Activated CD8-positive, alpha-beta memory T cell treated with anti-CD3 and anti-CD28 coated beads, Interleukin-2, amount 50 U/mL, for 48 hours (primary cell): ENCODE measurements at places on chromosomes 16 and 17.

GRCh38 chr16:27232901-27233625 lies 29.7 kb downstream of the KDM8 start:
- DNase-seq = no peak

DNA sequence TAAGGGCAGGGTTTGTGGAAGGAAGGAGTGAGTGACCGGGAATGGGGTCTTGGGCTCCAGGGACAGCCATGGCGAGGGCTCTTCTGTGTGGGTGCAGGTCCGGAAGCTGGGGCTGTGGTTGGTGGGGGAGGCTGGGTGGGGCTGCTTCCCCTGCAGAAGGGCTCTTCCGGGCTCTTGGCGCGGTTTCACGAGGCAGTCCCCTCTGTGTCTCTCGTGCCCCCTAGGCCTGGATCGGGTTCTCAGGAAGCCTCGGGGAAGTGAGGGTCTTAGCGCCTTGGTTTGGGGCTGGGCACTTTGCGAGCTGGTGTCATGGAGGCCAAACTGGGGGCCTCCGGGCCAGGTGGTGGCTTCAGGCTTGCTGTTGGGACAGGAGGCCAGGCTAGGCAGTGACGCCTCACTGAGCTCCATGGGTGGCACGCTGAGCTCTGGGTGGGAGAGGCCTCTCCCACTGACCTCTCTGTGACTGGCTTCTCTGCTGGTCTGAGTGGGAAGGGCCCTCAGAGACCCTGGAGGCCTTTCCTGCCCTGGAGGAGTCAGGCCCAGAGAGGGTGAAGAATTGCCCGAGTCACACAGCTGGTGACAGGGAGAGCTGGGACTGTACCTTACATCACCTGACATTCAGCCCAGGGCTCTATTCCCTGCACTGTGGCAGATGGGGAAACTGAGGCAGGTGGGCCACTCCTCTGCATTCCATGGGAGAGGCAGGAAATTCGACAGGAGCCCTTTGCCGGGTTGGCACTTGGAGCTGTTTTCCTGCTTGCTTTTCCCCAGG lies 8.2 kb downstream of the ADCY7 start:
- DNase-seq = no peak

DNA sequence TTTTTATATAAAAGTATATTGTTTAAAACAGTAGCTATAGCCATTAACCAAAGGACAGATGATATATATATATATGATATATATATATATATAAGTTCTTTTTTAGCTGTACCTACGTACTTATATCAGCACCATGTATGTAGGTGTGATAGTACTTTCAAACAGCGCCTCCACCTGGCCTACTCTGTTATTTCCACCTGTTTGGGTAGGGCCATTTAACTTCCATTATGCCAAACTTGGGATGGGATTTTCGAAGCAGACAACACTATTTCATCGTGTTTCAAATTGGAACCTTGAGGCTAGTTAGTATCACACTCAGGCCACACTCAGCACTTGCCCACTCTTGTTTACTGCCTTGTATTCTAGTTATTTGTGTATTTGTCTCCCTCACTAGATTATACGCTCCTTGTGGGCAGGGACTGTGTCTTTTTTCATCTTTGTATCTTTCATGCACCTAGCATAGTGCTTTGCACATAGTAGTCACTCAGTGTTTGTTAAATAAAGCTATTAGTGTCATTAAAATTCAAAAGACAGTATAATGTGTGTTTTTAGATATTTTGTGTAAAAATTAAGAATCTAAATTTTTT lies 11.8 kb upstream of the CLTC start:
- DNase-seq = peak; percentile 60

DNA sequence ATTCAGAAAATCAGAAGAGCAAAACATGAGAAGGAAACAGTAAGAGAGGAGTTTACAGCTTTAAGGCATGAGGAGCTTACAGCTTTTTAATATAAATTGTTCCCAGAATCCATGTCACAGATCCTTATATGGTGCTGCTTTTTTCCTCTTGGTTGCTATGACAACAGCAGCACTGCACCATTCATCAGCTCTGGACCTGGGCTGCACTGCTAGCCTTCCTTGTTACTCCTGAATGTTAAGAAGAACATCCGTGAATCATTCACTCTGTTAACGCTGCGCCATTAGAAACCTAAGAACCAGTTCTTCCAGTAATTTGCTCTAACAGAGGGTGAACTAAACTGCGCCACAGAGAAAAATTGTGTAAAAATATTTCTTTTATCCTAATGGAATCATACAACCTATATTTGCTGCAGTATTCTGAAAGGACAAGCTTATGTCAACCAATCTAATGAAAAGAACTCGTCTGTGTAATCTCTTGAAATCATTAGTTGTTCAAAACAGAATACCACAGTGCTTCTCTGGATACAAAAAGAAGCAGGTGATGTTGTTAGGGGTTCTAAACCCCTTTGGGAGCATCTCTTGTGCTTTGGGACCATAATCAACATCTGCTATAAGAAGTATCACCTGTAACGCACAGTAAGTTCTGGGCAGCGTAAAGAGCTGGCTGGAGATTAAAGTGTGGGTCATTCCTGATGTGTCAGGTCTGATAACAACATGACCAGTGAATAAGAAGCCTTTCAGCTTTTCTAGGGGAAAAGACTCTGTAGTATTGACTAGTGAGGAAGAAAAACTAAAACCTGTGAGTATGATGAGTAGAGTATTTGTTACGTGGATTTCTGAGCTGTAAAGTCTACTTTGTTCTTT lies 151.2 kb downstream of the TANC2 start:
- no peak for DNase-seq

- DNase-seq = no peak
Observed at GRCh38 chr16:65537336-65537735, 415.5 kb upstream of the CDH11 start.

GRCh38 chr16:86031141-86031678 lies 132.2 kb downstream of the IRF8 start:
- no peak for DNase-seq

DNA sequence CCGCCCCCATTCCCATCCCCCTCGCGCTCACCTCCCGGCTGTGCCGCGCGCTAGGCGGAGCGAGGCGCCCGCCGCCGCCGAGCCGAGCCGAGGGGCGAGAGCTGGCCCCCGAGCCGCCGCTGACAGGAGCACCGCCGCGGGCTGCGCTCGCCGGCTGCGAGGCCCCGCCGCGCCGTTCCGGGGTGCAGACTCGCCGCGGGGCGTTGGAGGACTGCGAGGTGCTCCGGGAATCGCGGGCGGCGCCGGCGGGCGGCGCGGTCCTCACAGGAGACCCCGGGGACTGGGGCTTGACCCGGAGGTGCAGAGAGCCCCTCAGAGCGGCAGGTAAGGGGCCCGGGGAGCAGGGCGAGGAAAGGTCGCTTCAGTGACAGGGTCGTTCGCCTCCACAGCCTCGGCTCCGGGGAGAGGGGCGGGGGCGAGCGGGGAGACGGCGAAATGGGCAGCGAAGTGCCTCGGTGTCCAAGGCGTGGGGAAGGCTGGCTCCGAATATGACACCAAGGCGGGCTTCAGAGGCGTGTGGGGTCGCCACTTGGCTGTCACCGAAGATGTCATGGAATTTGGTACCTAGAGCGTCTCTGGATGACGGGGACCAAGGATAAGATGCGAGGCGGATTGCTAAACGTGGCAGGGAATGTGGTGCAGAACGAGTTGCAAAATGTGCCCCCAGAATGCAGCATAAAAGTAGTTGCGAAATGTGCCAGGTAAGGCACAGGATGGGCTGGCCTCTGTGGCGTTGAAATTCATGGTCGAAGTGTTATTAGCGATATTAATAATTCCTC lies 580 bp downstream of the TANC2 start:
- peak; percentile 71 for DNase-seq

GRCh38 chr16:17831330-17831729 lies 360.6 kb upstream of the XYLT1 start:
- no peak for DNase-seq

GRCh38 chr17:27596096-27596495 lies 34.9 kb upstream of the LGALS9 start:
- DNase-seq = no peak

DNA sequence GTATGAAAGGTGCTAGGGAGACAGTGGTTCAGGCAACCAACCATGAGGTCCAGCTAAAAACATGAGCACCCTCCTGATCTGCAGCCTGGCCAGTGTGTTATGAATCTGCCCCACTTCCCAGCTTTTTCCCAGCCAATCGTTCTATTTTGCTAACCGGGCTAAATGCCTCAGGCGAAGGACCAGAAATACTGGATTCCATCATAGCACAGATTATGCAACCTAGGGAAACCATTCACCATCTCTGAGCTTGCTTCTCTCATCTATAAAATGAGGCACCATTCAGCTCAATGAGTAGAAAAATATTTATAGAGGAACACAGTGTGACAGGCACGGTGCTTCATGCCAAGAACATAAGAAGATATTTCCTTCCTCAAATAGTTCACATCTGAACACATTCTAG lies 45.2 kb upstream of the NUDT7 start:
- DNase-seq = no peak
